ENCODE measurements at places on chromosomes 12 and 14. TPM values are rescaled to one million over a fixed set of nuclear protein-coding genes. Genes with fewer than 3 reads are reported as not detected.

Gene AMN
- total RNA-seq, result 0.32 TPM

Gene SLC16A7
- total RNA-seq, result 7.4 TPM

Gene SIX6
- total RNA-seq, result not detected

Gene VWF
- total RNA-seq, result 531 TPM

Gene HOXC5
- not detected for total RNA-seq

Gene BCAT1
- 256 TPM for total RNA-seq

Gene EGLN3
- 0.91 TPM for total RNA-seq

Gene MYF5
- not detected for total RNA-seq
